Suppressor macrophage (primary cell): ENCODE measurements at places on chromosomes 16 and 17.

- DNase-seq = peak; percentile 93
Measured at GRCh38 chr16:85610446-85611193, 2.5 kb upstream of the GSE1 start.

DNA sequence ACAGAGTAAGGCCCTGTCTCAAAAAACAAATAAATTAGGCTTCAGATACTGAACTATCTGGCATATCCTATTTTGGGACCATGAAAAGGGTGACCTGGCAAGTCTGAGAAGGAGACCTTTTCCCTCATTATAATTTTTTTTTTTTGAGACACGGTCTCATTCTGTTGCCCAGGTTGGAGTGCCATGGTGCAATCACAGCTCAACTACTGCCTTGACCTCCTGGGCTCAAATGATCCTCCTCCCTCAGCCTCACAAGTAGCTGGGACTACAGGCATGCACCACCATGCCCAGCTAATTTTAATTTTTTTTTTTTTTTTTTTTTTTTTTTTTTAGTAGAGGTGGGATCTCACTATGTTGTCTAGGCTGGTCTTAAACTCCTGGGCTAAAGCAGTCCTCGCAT, 37.3 kb downstream of the PLCG2 start:
- no peak for DNase-seq

DNA sequence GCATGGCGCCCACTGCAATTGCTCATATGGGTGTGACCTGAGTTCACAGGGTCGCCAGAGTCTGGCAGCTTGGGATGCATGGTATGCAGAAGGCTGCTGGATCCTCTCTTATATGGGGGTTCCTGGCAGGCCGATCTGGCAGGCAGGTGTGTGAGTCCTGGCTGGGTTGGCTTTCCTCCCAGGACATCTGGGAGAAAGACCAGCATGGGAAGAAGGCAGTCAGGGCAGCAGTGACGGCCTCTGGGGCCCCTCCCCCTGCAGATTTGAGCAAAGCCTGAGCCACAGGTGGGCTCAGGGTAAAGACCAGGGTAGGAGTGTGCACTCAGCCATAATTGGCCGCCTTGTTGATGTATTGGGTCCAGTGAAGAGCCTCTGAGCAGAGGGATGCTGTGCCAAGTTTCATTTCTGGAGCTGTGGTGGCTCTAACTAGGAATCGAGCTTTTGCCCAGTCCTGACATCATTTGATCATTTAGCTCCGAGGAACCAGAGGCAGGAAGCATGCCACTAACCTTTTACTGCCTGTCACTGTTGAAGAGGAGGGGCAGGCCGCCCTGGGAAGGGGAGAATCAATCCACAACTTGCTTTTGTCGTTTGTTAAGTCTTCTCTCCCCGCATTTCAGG, 174.3 kb downstream of the CCDC182 start:
- no peak for DNase-seq

DNA sequence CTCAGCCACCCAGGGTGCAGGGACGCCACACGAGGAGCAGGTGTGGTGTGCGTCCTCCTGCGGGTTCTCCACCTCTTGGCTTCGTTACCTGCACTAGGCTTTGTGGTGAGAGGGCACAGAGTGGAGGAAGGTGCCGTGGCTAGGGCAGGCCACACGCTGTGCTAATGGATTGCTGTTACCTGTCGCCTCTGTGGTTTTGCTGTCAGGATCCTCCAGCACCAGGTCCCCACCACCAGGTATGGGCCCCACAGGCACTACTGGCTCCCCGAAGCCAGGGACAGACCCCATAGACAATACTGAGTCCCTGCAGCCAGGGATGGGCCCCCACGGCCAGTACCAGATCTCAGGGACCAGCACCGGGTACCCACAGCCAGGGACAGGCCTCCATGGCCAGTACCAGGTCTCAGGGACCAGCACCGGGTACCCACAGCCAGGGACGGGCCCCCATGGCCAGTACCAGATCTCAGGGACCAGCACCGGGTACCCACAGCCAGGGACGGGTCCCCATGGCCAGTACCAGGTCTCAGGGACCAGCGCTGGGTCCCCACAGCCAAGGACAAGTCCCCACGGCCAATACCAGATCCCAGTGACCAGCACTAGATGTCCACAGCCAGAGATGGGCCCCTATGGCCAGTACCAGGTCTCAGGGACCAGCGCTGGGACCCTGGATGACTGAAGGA, 315.6 kb downstream of the SEC14L1 start:
- no peak for DNase-seq

DNA sequence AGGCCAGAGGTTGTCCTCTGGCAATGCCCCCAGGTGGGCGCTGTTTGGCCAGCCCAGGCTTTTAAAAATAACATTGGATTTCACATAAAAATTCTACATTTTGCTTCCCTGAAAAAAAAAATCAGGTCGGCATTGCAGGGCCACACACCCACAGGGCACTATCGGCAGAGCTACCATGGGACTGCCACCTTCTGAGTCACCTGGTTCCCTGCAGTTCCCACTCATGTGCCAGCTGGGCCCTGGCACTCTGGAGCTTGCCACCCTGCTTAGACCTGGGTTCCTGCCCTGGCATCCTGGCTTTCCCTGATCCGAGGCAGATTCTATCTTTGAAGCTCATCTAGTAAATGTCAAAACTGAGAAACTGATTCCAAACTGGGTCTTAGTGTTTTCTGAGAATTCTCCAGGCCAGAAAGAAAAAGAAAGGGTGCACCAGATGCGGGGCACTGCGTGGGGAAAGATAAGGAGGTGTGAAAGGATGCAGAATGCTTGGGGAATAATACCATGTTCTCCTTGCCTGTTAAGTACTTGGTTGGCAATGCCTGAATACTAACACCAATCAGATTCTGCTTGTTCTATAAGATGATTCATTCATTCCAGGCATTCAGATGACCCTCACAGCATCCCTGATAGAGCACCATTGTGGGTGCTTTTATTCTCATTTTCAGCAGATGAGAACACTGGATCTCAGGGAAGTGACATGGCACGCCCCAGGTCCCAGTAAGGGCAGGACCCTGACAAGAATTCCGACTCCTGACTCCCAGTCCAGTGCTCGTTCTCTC, 51.8 kb downstream of the RAI1 start:
- DNase-seq = no peak

DNA sequence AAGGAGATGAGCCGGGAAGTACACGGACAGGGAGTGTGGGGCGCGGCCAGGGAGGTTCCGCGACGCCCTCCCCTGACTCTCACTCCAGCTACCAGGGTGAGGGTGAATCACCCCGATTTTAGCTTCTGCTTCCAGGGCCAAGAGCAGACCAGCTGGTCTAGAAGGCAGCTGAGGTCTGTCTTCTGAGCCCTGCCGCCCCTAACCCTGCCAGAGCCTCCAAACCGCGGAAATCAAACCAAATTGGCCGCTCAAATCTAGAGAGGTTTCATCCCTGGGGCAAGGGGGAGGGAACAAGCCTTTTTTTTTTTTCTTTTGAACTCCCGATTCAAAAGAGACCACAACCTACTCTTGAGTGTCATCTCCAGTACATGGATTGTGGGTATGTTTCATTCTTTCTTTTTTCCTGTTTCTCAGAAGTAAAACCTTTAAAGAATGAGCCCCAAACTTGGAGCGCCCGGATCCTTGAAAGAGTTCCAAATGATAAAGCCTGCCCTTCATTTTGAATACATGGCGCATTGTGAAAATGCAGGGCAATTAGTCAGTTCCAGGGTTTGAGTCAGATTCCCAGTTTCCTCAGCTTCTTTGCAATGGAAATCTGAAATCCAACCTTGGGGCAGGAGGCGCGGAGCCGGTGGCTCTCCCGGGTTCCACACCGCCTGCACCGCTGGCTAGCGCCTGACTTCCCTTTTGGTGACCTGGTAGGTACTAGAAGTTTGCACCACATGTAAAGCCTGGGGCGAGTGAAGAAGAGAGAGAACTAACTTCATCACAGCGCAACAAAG, 16.5 kb upstream of the ZFHX3 start:
- peak; percentile 75 for DNase-seq

- no peak for DNase-seq
Measured at GRCh38 chr16:6957681-6958080, 375.0 kb upstream of the RBFOX1 start.

DNA sequence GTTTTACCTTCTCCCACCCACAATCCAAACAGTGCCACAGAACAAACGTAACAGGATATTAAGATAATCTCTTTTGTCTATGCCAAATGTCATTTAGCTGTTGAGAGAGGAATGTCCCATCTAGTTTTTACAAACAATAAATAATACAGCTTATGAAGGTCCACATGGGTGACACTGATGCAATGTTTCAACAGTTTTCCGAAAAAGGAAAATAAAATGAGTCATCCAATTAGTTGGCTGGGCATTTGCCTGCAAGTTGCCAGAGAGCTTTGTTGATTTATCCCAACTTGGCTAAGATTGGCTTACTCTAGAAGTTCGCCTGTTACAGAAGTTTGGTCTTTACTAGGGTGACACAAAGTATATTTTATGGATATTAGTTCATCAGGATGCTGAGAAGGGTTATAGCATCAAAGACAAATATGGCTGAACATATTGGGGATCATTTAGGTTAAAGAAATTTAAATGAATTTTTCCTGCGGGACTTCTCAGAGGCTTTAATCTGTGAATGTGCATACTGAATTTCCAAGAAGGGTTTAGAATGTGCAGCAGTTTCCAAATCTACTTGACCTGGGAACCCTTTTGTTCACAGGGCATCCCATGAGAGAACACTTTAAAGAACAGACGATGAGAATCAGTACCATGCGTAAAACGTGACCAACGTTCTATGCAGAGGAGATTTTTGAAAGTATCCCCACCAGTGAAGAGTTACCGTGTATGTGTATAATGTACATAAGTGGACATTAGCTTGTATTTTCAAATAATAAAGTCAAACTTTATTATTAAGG, 73.1 kb downstream of the CDH13 start:
- DNase-seq = no peak

DNA sequence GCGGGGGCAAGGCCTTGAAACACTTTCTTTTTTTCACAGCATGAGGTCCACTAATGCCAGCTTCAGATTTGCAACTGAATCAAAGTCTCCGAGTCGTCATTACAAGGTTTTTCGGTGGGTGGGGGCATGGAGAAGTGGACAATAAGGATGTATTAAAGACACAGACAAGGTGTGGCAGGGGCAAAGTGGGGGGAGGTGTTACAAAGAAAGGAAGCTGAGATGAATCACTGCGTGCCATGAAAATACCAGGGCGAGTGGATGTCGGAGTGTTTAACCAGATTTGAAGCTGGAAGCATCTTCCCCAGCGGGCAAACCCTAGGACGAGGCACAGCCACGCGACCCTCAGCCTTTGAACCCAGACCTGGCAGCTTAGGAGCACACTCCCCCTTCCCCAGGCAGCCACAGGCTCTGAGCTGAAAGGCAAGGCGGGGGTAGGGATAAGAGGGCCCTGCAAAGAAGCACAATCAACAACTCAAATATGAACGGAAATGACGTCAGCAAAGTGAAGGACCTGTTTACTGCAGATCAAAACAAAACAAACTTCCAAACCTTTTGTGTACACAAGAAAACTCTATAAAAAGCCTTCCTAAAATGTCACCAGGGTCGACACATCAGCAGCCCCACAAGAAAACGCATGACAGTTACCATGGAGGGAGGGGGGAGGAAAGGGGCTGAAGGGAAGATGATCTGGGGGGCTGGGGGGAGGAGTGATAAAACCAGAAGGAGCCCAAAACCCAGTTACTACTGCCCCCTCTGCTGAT, 5.6 kb upstream of the ZFHX3 start:
- no peak for DNase-seq

DNA sequence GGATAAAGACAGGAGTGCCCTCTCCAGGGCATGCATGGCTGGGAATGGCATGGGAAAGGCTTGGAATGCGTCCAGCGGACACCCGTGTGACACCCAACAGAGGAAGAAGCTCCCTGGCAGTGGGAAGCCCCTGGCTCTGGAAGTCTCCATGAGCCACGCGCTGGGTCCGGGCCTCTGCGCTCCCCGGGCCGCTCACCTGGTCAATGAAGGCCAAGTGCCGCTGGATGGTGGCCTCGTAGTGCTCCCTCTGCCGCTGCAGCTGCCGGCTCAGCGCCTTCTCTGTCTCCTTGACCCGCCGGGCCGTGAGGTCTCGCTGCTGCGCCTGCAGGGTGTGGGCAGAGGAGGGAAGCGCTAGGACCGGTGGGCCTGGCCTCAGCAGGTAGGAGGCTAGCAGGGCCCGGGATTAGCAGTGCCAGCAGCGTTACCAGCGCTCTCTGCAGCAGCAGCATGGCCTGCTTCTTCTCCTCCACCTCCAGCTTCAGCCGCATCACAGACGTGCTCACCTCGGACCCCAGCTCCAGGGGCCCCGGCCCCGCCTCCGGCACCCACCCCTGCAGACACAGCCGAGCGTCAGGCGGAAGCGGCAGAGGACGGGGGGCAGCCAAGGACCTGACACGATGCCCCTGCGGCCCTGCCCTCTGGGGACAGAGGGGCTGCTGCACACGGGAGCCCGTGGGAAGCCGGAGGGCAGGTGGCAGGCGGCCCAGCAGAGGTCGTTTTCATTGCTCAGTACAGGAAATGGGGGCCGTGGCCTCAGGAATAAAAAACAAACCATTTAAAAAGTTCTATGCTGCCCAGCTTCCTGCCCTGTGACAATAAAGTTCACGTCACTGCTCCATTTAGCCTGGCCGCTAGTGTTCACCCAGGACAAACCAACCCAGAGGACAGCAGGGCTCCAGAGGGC, 26.0 kb downstream of the CEP131 start:
- no peak for DNase-seq

- peak; percentile 35 for DNase-seq
Measured at GRCh38 chr16:30030841-30031413, at the start of gene TLCD3B. Gene TLCD3B, minus strand, starts transcription at chr16:30031271. Its CDS starts 744 bp downstream, at chr16:30030527.

DNA sequence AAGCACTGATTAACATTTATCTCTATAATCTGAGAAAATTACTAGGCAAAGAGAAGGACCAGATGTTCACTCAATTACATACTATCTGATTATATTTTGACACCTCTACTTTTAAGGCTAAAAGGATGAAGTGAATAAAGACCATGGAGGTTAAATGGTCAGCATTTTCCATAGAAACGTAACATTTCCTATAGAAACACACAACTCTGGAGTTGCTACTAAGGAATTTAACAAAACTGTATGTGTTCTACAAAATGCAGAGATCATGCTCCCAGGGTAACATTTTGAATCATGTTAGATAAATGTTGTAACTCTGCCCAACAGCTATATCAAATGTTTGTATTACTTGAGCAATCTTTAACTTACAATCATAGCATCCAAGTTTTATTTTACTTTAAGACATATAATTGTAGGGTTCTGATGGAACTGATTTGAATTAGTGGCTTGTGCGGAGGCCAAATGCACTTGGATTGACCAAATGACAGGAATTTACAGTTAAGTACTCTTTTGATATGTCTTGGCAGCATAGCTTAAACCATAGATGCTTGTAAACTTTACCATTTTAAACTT, 97.7 kb downstream of the RPGRIP1L start:
- no peak for DNase-seq

GRCh38 chr17:28937044-28937729, 14.1 kb downstream of the PHF12 start:
- peak; percentile 63 for DNase-seq

GRCh38 chr16:50213939-50214519, 52.3 kb upstream of the ADCY7 start:
- peak; percentile 77 for DNase-seq

DNA sequence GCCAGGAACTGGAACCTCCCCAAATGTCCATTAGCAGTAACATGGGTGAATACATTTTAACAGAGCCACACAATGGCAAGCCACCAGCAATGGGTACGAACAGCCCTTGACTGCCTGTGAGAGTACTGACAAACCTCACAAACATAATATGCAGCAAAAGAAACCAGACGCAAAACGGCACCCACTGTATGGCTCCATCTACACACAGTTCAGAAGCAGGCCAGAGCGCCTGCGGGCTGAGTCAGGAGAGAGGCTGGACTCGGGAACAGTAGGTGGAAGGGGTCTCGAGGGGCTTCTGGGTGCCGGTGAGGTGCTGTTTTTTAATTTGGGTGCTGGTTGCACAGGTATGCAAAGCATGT, 77.4 kb upstream of the TOB1 start:
- no peak for DNase-seq

- DNase-seq = no peak
Measured at GRCh38 chr17:42227849-42228700, 33.8 kb upstream of the GHDC start.

GRCh38 chr16:22623351-22623781, 112.7 kb downstream of the NPIPB5 start:
- DNase-seq = no peak
